ENCODE measurements at places on chromosomes 13 and 19. TPM values are rescaled to one million over a fixed set of nuclear protein-coding genes. Genes with fewer than 3 reads are reported as not detected.

DNA sequence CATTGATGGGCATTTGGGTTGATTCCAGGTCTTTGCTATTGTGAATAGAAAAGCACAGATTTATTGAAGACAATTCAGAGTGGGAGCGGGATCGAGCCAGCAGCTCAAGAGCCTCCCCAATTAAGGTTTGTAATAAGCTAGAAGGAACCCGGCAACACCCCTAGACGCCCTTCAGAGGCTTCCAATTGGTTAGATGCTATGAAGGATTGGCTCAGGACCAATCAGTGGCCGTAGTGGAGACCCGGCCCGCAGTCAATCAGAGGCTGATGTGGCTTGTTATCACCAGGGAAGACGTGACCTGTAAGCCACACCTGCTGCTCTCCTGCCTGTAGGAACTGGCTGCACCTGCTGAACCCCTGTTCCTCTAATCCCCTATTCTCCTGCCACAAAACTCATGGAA lies 14.6 kb downstream of the SIGLEC11 start:
- no peak for DNase-seq

GRCh38 chr19:41533671-41534215 lies 42.2 kb upstream of the CEACAM21 start:
- no peak for DNase-seq

DNA sequence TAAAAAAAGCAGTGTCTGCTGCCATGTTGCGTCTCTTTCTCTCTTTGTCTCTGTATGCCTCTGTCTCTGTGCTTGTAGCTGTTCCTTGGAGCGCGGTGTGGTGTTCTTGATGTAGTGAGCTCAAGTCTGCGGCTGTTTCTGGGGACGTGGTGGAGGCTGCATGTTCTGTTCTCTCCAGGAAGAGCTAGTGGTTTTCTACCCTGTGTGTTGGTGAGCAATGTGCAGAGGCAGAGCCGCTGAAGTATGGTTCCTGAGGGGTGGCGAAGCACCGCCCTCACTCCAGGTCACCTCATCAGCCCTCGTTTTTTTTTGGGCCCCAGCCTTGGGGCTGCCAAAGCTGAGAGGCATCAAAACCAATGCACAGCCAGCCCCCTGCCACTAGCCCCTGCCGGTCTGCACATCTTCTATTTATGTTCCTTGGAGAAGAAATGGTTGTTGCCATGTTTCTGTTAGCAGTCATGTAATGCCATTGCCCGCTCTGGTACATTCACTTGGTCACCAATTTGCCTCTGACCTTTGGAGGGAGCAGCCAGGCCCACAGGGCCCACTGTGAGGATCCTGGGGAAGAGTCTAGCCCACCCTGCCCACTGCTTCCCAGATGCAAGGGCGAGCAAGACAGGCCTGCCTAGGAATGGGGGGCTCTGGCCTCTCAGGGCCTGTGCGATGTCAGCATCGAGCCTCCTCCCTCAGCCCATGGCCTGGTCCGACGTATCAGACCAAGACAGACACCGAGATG lies 7.2 kb downstream of the HNRNPL start:
- DNase-seq, result peak; percentile 71

DNA sequence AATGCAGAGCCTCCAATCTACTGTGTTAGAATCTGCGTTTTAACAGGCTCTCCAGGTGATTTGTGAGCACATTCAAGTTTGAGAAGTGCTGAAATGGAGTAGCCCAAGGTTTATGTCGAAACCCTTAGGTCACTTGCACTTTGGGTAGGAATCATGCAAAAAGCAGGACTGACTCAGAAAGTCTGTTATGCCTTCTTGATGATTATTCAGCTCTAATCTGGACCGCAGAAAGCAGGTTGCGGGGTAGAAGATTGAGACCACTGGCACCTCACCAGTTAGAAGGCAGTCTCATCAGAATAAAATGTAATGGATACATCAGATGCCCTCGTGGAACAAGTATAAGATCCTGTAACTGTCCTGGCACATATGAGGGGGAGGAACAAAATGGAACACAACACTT lies 326.3 kb downstream of the DCLK1 start:
- no peak for DNase-seq

DNA sequence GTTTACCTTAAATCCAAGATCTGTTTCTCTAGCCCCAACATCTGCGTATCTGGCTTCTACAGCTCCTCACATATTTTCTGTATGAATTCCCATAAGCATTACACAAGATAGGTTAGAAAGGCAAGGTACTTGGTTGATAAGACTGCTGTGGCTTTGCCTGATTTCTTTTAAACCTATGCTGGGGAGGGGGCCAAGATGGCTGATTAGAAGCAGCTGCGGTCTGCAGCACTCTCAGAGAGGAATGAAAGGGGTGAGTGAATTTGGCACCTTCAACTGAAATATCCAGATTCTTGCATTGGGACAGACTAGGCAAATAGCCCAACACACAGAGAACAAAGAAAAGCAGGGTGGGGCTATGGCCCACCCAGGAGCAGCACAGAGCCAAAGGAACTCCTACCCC lies 12.2 kb upstream of the DLEU7 start:
- no peak for DNase-seq

The KLK5 gene
- total RNA-seq, result not detected
